ENCODE measurements at places on chromosomes 3 and 15.
A peak's percentile ranks its signal among the peaks of the same experiment; 100 is the strongest.

DNA sequence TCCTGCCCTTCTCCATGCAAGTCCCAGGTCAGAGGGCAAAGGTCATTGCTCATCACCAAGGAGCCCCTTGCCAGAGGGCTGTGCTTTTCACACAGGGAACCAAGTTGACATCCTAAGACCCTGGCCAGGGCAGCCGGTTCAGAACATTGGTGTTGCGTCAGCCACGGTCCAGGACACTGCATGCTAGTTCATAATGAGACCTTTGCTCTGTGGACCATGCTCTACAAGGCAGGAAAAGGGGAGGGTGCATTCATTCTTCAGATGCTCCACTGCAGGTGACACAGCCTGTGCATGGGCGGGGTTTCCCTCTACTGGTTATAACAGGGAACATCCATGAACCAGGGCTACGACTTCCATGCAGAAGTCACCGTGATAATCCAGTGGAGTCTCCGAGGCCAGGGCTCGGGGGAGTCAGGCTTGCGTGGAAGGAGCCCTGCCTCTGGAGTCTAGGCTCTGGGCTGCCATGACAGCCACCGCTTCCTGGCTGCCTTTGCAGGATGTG is 81.6 kb downstream of the OCA2 start:
- DNase-seq, result no peak

GRCh38 chr3:130904491-130904890 is 10.6 kb downstream of the ATP2C1 start:
- DNase-seq, result no peak

DNA sequence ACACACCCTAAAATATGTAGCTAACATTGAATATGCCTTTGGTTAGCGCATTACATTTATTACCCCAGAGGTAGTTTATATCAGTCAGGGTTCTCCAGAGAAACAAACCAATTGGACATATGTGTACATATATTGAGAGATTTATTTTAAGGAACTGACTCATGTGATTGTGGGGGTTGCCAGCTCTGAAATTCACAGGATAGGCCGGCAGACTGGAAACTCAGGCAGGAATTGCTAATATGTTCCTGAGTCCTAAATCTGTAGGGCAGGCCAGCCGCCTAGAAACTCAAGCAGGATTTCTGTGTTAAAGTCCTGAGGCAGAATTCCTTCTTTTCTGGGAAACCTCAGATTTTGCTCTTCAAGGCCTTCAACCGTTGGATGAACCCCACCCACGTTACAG is 189.7 kb downstream of the CDIN1 start:
- DNase-seq, result no peak

GRCh38 chr15:64905119-64905831 is 6.4 kb upstream of the ANKDD1A start:
- peak; percentile 62 for DNase-seq

GRCh38 chr3:126205717-126206655 is 25.6 kb upstream of the ALDH1L1 start:
- no peak for DNase-seq

- no peak for DNase-seq
Measured at GRCh38 chr3:93994056-93994455, 14.1 kb downstream of the ARL13B start.

GRCh38 chr15:70505411-70505919 is 257.9 kb downstream of the UACA start:
- no peak for DNase-seq

DNA sequence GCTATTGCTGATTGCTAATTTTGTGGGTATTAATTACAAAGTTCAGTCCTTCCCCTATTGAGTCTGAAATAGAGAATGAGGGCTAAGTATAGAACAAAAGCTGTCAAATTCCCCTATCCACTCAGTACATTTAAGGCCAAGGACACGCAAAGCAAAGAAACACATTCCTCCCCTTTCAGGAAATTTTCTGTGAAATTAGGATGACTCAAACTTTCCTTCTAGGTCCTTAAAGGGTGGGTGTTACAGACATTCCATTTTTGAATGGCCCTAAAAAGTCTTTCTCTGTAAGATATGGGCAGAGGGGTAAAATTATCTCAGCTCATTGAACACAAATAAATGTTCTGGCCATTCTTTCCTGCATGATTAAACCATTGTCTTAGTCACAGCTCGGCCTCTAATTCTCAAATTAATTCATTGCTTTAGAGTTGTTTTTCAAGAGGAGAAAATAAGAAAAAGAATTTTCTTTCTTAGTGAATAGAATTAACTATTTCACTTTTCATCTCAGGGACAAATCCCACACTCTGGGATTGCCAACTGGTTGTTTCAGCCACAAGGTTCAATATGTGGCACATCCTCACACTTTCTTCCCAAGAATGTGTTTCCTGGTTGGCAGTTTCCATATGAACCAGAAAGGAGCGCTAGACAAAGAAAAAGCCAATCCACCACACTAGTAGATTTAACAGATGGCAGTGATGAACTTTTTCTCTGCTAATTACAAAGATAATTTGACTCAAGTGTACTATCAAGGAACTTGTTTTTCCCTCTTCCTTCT is 424.1 kb downstream of the ZNF385D start:
- DNase-seq, result no peak

DNA sequence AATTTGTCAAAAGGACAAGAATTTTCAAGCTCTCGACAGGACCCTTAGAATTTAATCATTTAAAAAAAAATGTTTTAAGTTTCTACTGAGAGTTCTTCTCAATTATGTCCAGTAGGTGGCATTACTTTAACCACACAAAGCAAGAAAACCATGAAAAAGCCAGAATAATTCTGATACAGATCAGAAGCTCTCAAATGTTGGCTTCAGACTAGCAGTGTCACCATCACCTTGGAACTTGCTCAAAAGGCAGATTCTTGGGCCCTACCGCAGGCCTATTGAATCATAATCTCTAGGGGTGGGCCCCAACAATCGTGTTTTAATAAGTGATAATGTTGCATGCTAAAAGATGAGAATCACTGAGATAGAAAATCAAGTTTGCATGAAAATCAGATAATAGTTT is 99.5 kb upstream of the KCNMB2 start:
- no peak for DNase-seq

DNA sequence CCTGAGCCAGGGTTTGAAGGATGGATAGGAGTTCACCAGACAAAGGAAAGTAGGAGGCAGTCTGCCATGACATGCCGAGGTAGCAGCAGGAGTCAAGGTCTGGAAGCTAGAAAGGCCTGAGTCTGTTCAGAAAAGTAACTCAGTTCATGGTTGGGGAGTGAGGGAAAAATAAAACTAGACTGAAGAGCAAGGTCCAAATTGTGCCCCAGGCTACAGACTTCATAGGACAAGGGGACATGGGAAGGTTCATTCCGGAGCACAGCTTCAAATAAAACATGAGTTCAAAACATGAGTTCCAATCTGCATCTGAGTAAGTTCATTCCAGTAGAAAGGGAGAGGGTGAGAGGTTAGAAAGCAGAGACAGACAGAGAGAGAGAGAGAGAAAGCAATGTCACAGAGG is 39.7 kb downstream of the BFSP2 start:
- DNase-seq, result no peak

GRCh38 chr3:124834723-124835718 is 52.1 kb downstream of the ITGB5 start:
- DNase-seq, result peak; percentile 5

DNA sequence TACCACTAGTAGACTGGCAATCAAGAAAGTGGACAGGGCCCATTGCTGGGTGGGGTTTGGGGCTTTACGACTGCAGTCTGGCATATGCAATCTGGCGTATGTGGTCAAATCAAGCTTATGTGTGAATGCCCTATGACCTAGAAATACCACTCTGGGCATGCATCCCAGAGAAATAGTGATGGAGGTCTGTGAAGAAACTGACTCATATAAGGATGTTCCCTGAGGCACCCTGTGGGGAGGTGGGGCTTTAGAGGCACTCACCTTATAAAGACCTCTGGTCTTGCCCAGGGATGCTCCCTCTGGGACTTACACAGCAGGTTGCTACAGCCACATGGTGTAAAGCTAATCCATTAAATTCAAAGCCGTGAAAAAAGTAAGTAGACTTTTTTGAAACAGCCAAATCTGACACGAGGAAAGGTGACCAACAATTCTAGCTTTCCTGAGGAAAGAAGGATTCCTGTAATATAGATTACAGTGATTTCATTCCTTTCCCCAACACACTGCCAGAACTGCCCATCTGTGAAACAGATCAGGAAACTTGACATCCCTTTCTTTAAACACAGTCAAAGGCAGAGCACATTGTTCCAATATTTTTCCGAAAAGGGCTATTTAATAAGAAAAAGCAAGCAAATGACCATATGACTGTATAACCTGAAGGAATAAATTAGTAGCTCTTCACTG is 13.6 kb downstream of the RARRES1 start:
- no peak for DNase-seq

DNA sequence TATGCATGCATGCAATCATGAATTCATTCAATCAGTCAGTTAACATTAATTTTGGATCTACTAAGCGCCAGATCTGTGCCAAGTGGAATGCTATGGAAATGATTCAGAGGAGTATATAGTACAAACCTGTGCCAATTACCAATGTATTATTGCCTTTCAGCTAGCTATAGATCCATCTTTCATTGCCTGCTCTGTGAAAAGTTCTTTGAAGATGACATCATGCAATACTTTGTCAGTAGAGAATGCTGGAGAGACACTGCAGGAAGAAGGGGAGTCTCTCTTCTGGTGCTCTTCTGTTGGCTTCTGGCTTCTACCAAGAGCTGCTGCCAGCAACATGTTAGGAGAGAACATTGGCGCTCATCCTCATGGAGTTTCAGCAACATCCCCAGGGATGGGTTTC is 81.0 kb upstream of the LMCD1 start:
- DNase-seq, result no peak

DNA sequence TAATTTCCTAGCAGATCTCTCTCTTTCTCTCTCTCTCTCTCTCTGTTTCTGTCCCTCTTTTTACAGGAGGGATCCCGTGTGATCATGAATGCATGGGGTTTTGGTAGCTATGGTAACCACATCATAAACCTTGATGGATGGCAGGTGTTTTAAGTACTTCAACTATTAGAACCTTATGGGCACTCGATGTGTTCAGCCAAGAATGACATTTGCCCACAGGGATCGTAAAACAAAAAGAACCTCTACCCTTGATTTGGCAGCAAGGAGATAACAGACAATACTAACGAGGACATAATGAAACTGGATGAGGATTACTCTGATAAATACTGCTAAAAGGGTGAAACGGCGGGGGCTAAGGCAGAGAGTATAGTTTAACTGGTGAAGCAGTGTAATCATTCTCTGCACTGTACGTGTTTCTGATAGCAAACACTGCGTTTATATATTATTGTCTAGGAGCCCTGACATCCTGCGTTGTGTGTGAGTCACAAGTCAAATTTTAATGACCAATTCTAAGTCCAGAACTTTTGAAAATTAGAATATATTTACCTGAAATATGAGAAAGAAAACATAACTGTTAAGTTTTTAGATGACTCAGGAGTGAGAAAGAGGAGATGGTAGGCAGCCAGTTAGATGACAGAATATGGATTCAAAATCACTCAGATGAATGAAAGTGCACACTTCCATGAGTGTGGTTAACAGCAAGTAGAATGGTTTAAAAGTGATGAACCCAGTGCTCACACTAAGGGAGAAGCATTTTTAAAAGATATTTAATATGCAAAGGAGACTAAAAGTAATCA is 80.3 kb downstream of the OTOL1 start:
- DNase-seq, result no peak

- no peak for DNase-seq
Measured at GRCh38 chr15:56098195-56098863, 104.9 kb upstream of the NEDD4 start.

GRCh38 chr3:122760453-122761271 is 33.0 kb downstream of the HSPBAP1 start:
- DNase-seq, result no peak

DNA sequence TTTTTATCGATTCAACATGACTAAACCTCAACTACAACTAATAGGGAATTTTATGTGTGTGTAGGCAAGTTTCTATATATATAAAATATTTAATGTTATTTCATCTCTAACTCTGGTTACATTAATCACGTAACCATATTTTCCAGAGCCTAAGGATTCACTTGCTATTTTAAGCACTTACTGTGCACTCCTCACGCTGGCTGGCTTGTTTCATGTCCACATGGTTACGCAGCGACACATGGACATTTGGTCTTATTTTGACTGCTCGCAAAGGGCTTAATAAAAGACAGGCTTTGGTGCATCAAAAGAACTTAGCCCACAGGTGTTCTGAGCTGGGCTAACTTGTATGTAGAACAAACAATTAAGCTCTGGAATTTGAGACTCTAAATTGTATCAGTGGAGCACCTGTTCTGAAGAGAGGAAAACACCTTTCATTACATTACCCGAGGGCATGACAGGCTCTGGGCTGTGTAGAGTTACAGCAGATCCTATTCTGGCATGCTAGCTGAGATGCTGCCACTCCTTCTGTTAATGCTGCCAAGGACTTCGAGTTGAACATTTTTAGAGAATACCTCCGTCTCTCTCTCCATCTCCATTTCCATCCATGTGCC is 130.0 kb upstream of the NR2F2 start:
- DNase-seq, result no peak

DNA sequence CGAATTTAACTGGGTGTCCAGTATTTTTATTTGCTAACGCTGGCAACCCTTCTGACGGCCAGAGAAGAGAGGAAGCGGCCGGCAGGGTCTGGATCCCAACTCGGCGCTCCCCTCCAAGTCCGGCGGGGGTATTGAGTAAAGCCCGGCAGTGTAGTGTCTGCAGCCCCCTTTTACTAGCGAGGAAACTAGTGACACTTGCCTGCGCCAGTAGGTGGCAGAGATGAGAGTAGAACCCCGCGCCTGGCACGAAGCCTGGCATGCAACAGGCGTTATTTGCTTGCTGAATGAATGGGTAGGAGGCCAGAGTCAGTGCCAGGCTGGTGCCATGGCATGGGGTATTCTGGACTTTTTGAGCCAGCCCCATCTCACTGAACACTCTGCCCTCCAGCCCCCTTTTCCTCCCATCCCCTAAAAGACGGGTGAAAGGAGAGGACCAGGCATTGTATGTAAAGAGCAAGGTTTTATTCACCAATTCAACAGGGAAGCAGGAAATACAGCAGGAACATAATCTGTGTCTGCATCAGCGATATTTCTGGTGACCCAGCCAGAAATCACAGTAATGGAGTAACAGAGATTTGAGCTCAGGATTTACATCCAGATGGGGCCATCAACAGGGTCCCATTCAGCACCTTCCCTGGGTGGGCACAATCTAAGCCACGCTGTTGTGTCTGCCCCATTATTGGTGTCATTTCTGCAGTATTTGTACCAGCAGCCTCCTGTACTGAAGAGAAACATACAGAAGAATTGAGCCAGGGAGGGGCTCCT is 788 bp upstream of the WDR73 start:
- peak; percentile 51 for DNase-seq
